ENCODE measurements at places on chromosomes 1 and 21.

- DNase-seq = peak; percentile 77
Measured at GRCh38 chr1:8314346-8315280, 3.3 kb upstream of the SLC45A1 start.

- no peak for DNase-seq
Measured at GRCh38 chr1:18618546-18619466, 11.8 kb upstream of the PAX7 start.

DNA sequence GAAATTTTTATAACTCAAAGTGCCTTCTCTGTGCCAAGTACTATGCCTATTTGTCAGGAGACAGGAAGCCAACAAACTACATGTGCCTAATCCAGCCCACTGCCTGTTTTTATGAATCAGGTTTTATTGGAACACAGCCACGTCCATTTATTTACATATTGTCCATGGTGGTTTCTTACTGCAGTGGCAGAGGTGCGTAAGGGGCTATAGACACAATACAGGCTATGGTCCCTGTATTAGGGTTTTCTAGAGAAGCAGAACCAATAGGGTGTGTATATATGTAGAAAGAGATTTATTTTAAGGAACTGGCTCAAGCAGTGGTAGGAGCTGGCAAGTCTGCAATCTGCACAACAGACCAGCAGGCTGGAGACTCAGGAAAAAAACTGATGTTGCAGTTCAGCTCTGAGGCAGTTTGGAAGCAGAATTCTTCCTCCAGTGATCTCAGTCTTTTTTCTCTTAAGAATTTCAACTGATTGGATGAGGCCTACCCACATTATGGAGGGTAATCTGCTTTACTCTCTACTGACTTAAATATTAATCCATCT lies 15.4 kb downstream of the PPIE start:
- no peak for DNase-seq

- DNase-seq = no peak
Measured at GRCh38 chr1:231161667-231162296, at the start of gene TRIM67. Gene TRIM67 (plus strand): TSS chr1:231162058. CDS start chr1:231162970, 912 bp downstream.

GRCh38 chr1:228976316-228976715 lies 241.0 kb downstream of the RHOU start:
- no peak for DNase-seq

- no peak for DNase-seq
Measured at GRCh38 chr21:42146821-42147220, 72.1 kb upstream of the ABCG1 start.

- no peak for DNase-seq
Measured at GRCh38 chr1:38297246-38297645, 250.7 kb upstream of the POU3F1 start.

- peak; percentile 43 for DNase-seq
Measured at GRCh38 chr1:35925741-35926140, 5.2 kb upstream of the AGO3 start.
